ENCODE measurements at places on chromosomes 6 and 20.

- no peak for DNase-seq
Measured at GRCh38 chr20:62368392-62368975, 1.4 kb upstream of the LAMA5 start.

- DNase-seq, result no peak
Measured at GRCh38 chr20:59578436-59579403, 25.6 kb upstream of the PHACTR3 start.

- no peak for DNase-seq
Measured at GRCh38 chr20:16004108-16004854, 569.0 kb downstream of the KIF16B start.

GRCh38 chr6:1538810-1539478, 70.8 kb upstream of the FOXC1 start:
- no peak for DNase-seq

DNA sequence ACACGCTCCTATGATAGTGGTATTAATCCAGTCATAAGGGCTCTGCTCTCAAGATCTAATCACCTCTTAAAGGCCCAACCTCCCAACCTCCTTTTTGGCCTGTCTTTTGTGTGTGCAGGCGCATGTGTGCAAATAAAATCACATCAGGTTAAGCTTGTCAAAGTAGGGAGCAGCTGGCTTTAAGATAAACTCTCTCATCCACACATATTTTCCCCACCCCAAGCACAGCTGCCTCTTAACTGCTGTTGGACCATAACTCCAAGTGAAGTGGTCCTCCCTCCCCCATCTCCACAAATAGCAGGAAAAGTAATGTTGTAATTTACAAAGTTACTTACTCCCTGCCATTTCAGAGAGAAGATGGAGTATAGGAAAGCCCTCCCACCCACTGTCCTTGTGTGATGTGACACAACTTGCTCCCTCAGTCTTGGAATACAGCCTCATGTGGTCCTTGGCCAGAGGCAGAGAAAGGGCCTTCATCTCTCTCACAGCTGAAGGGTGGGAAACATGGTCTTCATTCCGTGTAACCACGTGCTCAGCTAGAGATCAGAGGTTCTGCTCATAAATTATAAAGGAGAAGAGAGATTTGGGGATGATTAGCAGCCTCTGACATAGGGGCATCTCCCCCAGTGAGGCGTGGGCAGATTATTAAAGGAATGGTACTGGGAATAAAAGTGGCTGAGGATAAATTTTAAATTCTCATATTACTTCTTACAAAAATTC, 74.8 kb upstream of the TPD52L1 start:
- DNase-seq, result no peak

GRCh38 chr20:55761100-55761499, 244.2 kb downstream of the CBLN4 start:
- DNase-seq, result no peak

DNA sequence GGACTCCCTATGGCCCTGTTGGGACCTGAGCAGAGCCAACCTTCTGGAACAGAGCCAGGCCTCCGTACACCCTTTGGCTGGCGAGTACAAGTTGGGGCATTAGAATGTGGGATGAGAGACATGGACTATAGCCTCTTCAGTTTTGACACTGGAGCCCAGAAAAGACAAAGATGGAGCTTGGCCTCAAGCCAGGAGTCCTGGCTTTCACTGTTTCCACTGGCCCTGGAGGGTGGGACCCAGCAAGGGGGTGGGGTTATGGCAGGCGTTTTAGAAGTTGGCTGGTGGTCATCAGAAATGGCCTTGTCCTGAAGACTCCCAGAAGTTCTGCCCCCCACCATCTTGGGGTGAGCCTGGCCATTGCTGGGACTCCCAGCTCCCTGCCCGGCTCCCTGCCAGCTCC, 21.8 kb downstream of the ITPR3 start:
- no peak for DNase-seq

- no peak for DNase-seq
Measured at GRCh38 chr6:145491126-145491525, 244.2 kb downstream of the EPM2A start.

DNA sequence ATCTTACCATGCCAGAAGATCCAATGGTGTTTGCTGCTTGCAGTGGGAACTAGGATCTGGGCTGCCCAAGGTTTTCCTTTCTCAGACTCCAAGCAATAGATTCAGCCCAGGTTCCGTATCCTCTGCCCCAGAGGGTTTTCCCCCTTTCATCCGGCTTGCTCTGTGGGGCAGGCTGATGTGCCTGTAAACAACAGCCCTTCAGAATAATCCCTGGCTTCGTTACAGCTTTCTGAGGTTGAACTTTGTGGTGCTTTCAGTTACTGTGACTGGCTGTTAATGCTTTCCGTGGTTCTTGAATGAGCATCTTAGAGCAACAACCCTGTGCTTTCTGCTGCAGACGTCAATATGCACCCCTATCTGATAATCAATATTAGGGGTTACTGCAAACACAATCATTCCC, 400.4 kb downstream of the BTBD3 start:
- no peak for DNase-seq
